Stimulated activated CD4-positive, alpha-beta T cell treated with anti-CD3 and anti-CD28 coated beads, Interleukin-15, amount 100 ng/mL, for 48 hours (primary cell): ENCODE measurements at places on chromosomes 5 and 9.

GRCh38 chr5:39052141-39052540 lies 22.1 kb downstream of the RICTOR start:
- no peak for DNase-seq

GRCh38 chr5:111670826-111671492 lies 86.0 kb downstream of the NREP start:
- DNase-seq, result no peak

DNA sequence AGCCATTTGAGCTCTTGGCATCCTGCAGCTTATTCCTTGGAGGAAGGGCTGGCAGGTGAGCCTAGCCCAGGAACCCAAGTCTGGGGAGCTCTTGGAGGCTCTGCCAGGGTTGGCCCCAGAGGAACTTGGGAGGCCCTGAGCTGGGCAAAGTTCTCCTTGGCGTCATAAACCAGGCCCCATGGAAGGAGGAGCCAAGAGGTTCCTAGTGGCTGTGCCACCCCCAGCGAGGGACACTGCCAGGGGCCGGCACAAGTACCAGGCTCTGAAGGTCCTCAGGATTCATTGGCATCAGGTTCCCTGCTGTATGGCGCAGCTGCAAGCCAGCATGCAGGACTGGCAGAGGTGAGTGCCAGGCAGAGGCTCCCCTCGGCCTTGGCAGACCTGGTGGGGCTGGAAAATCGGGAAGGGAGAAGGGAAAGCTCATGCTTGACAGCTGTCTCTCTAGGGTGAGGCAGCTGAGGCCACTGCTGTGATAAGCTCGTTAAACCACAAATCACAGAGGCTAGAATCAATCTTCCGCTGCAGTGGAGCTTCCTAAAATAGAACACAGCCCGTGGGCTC lies 54.6 kb upstream of the SYNPO start:
- DNase-seq, result no peak

DNA sequence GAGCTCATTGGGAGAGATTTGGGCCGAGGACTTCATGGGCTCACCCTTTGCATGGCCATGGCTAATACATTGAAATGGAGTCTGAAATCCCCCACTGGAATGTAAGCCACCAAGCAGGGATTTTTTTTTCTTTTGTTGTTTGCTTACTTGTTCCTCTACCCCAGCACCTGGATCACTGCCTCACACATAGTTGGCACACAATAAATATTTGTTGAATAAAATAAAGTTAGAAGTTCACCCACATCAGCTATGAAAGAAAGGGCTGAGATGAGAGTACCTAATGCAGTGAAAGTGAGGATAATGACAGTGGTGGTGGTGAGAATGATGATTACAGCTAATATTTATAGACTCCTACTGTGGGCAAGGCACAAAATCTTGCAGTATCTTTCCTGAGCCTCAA lies 98.1 kb upstream of the ANXA1 start:
- DNase-seq, result no peak

DNA sequence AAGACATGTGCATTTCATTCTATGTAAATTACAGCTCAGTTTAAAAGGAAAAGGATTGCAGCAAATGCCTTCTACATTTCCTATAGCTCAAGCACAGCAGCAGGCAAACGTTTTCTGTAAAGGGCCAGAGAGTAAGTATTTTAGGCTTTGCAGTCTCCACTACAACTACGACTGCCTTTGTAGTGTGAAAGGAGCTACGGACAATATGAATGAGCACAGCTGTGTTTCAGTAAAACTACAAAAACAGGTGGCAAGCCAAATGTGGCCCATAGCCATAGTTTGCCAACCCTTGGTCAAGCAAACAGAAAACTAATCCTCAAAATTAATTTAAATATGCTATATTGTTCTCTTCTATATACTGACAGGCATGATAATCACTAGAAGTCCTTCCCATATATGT lies 7.2 kb downstream of the PTBP3 start:
- DNase-seq, result no peak
